ENCODE measurements at places on chromosomes 12 and 14.
A peak's percentile ranks its signal among the peaks of the same experiment; 100 is the strongest.

GRCh38 chr12:124913474-124914391 is 717 bp downstream of the UBC start:
- no peak for DNase-seq

- no peak for DNase-seq
Measured at GRCh38 chr14:85566603-85567002, 36.7 kb downstream of the FLRT2 start.

DNA sequence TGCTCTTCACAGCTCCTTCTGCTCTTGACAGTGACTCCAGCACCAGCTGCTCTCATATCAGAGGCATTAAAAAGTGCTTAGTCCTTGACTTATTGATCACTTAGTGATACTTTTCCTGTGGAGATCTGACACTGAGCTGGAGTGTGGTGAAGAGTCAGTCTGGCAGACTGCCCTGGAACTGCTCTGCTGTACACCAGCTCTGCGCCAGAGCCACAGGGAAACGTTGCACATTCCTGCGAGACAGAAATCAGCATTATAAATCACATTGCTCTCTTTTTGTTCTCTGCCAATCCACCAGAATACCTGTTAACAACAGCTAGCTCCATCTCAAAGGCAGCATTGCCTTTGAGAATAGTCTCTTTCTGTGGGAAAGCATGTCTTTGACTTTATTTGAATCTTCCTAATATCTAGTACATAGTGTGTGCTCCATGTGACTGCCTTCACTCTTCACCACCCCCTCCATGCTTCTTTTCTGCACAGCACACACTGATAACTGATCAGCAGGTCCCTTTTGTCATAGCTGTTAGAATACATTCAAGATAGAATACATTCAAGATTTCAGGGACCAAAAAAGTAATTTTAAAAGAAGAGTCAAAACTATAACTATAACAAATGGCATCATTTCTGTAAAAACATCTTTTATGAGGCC is 48.2 kb upstream of the VSX2 start:
- DNase-seq, result peak; percentile 25

DNA sequence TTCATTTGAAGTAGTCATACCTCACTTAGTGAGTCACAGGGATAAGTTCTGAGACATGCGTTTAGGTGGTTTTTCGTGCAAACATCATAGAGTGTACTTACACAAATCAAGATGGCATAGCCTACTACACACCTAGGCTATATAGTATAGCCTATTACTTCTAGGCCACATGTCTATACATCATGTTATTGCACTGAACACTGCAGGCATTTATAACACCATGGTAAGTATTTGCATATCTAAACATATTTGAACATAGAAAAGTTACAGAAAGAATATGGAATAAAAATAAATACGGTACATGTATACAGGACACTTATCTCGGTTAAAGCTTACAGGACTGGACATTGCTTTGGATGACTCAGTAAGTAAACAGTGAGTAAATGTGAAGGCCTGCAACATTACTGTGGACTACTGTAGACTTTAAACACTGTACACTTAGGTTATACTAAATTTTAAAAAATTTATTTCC is 670.6 kb downstream of the SLC16A7 start:
- DNase-seq, result no peak

DNA sequence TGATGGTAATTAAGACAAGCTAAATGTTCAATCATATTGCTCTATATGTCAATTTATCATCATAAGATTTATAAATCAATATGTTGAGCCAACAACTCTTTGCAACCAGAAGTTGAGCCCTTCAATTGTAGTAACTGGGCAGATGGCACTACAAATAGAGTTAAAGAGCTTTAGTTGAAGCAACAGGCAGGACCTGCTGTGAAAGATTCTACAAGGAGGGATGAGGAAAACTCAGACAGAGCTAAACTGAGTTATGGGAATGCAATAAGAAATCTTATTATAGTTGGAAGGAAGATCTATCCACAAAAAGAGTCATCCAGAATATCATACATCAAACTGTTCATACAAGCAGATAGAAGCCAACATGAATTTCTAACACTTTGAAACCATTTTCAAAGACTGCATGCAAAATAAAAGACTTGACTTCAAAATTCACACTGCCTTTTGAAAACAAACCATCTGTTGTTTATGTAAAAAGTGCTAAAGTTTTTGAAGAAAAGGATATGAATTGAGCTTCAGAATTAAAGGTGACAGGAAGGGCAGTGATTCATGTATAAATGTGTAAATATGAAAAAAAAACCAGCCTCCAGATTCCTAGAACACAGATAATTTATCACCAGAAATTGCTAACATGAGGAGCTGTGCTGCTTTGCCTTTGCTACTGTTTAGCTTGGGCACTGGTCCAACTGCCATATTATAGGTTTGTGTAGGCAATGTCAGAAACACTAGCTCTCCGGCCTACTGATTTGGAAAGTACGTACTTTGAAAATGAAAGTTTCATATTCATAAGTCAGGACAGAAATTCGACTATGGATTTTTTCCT is 133.2 kb downstream of the SLC35F4 start:
- DNase-seq, result peak; percentile 36

- DNase-seq, result no peak
Measured at GRCh38 chr12:92759634-92760268, 57.0 kb downstream of the PLEKHG7 start.

- DNase-seq, result no peak
Measured at GRCh38 chr14:65335411-65335947, 77.1 kb upstream of the FUT8 start.

- DNase-seq, result peak; percentile 66
Measured at GRCh38 chr14:93090826-93091555, 24.7 kb downstream of the ITPK1 start.

DNA sequence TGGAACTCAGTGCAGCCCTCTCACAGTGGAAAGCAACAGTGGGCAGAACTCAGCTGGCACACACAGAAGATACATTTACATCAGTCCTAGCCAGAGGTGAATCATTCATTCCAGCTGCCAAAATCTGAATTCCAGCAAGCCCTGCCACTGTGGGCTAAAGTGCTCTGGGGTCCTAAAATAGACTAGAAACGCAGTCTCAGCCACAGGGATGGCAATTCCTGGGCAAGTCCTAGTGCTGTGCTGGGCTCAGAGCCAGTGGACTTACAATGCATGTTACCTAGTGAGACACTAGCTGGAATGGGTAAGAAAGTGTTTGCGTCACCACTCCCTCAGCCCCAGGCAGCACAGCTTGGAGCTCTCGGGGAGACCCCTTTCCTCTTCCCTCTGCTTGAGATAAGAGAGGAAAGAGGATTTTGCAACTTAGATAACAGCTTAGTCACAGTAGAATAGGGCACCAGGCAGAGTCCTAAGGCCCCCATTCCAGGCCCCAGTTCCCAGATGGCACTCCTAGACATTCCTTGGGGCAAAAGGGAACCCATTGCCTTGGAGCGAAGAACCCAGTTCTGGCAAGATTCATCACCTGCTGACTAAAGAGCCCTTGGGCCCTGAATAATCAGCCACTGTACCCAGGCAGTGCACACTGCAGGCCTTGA is 592.9 kb downstream of the FSCB start:
- DNase-seq, result no peak

- no peak for DNase-seq
Measured at GRCh38 chr12:10901427-10901826, 7.9 kb downstream of the TAS2R13 start.

- no peak for DNase-seq
Measured at GRCh38 chr12:90211017-90211416, 502.4 kb upstream of the ATP2B1 start.

DNA sequence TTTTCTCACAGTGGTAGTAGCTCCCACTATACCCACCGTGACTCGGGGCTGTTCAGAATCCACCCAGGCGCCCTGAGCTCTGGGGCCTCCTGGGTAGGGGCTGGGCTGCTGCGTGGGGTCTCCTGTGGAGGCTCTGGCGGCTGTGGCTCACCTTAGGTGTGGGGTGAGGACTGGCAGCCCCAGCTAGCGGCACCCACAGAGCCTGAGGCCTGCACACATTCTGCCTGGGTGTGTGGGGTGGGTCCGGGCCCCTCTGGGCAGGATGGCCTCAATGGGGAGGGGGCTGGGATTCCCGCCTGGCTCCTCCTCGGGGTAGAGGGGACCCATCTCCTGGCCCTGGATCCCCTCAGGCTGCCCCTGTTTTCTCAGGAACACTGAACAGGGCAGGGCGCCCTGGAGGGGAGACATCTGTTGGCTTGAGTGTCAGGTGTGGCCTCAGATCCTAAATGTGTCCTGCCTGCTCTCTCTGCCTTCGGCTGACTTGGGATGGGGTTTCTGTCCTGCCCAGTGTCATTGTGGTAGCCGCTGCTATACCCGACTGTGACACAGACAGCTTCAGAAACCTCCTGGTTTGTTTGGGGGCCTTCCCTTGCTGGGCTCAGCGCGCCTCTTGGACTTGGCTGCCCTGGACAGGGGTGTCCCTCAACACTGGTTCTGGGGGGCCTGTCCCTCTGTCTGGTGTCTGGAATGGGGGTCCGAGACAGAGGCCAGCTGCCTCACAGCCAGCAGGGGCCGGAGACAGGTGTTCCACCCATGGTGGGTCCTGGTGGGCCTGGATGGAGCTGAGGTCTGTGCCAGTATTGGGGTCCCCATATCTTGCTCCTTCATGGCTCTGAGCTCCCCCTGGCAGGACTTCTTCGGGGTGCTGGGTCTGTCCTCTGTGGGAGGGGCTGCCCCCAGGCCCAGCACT is 354.9 kb downstream of the TMEM121 start:
- no peak for DNase-seq

GRCh38 chr12:120134307-120134980 is 17.9 kb upstream of the RAB35 start:
- DNase-seq, result no peak
